ENCODE measurements at places on chromosomes 12 and 14. TPM values are rescaled to one million over a fixed set of nuclear protein-coding genes. Genes with fewer than 3 reads are reported as not detected.

Gene MYH7
- total RNA-seq: 11,833 TPM

Gene LGR5
- not detected for total RNA-seq

Gene KCNC2
- not detected for total RNA-seq

Gene SLC6A13
- 3.2 TPM for total RNA-seq

Gene KRT73
- not detected for total RNA-seq

Gene DICER1
- total RNA-seq: 20.7 TPM

Gene SOX5
- 3.2 TPM for total RNA-seq

Gene TPH2
- not detected for total RNA-seq

Gene XRCC3
- 2.8 TPM for total RNA-seq

Gene IFNG-AS1
- not detected for total RNA-seq

Gene RTN1
- 1.6 TPM for total RNA-seq

Gene TAS2R13
- 0.43 TPM for total RNA-seq

Gene HOXC4
- not detected for total RNA-seq

Gene ZCCHC8
- 8.9 TPM for total RNA-seq

Gene C1RL
- total RNA-seq: 14.4 TPM

Gene REM2
- total RNA-seq: not detected

Gene RGS6
- 23.3 TPM for total RNA-seq

Gene GALNT8
- total RNA-seq: 2.7 TPM

Gene GON7
- 15.6 TPM for total RNA-seq

Gene SYT1
- total RNA-seq: 0.24 TPM

Gene SERPINA1
- 9.1 TPM for total RNA-seq

Gene PIWIL1
- total RNA-seq: not detected

Gene TAS2R43
- total RNA-seq: not detected

Gene FAM181A
- not detected for total RNA-seq

Gene HOXC12
- not detected for total RNA-seq

Gene PMCH
- total RNA-seq: not detected

Gene TMTC2
- 4.4 TPM for total RNA-seq

Gene DCN
- total RNA-seq: 1,037 TPM

Gene PRB2
- total RNA-seq: not detected

Gene TAS2R7
- total RNA-seq: not detected

Gene AMIGO2
- 2.7 TPM for total RNA-seq

Gene WBP11
- 48.0 TPM for total RNA-seq

Gene PDE3A
- 152 TPM for total RNA-seq

Gene RNASE4
- total RNA-seq: 11.9 TPM

Gene STAC3
- 1.2 TPM for total RNA-seq

Gene ASCL1
- not detected for total RNA-seq

Gene OTOGL
- total RNA-seq: 0.38 TPM

Gene SERPINA9
- not detected for total RNA-seq

All from Right ventricle myocardium inferior (tissue), 1 donor.